ENCODE measurements at places on chromosomes 13 and 19.

DNA sequence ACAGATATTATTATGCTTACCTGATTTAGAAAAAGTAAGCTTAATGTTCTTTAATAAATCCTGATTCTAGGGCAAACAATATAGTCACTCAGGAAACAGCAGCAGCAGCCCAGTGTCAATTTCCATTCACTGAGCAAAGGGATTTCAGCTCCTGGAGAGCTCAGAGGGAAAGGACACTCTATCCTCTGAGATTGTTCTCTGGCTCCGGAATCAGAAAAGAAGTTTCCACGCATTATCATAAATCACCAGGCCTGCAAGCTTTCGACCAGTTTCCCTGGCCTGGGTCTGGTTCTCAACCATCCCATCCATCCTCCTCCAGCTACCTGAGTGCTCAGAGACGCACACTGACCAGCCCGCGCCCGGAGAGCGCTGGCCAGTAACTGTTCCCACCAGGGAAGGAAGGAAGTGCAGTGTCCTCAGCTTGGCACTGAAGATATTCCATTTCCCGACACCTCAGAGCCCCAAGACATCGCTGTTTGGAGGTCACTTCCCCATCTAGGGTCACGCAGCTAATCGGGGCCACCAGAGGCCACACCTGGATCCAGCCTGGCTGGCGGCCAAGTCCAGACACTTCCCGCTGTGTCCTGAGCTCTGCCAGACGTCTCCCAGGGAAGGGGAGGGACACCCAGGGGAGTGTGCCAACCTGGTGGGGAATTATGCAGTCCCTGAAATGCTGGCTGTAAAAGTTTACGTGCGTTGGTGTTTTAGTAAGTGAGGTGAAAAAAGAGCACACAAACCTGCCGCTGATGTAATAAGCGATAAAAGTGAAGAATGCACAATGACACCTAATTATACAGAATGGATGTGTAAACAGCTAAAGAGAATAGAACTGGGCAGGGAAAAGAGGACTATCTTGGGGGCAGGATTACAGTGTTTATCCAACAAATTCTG is 29.1 kb downstream of the EPS15L1 start:
- no peak for DNase-seq

- DNase-seq = no peak
Observed at GRCh38 chr19:55354698-55355212, at the start of gene COX6B2. Gene COX6B2, minus strand, starts transcription at chr19:55354719. Its CDS starts 198 bp downstream, at chr19:55354521.

DNA sequence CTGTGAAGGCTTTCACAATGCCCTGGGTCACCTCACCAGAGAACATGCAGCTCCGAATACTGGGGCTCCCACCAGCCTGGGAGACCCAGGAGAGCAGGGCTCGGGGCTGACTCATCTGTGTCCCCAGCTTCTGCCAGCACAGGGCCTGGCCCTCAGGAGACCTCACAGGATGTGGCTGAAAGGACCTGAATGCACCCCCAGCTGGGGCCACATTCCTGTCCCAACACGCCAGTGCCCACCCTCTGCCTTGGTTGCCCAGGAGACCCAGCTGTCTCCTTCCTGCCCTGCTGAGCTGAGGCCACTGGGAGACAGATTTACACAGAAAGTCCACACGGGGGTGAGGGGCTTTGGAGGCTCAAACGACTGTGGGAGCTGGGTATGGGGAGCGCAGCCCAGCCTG is 11.9 kb downstream of the BCAT2 start:
- no peak for DNase-seq

DNA sequence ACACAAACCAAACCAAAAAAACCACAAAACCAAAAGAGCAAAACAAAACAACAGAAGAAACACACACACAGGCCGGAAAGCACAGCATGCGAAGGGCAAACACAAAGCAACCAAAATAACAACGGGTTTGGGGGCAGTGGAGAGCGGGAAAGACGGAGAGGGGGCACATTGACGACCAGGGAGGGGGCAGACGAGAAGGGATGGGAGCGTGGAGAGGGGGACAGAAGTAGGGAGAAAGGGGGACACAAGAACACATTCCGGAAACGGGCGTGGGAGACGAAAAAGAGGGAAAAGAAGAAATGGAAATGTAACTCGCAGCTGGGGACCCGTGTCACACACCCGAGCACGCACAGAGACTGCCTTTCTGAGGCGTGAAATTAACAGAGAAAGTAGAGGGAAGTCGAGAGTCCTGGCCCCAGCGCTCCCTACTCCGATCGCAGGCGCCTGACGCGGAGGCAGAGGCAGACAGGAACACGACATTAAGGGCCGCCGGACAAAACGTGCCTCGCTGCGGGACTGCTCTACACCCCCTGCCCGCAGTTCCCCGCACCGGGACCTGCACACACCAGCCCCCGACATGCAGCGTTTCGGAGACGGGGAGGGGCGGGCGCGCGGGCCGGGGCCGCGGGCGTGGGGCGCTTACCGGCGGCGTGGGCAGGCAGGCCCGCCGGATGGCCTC is 652 bp downstream of the POU4F1 start:
- DNase-seq = no peak

GRCh38 chr19:40571005-40571318 is 5.7 kb upstream of the SHKBP1 start:
- no peak for DNase-seq

GRCh38 chr13:68616600-68617222 is 1386.6 kb upstream of the PCDH9 start:
- DNase-seq = no peak

DNA sequence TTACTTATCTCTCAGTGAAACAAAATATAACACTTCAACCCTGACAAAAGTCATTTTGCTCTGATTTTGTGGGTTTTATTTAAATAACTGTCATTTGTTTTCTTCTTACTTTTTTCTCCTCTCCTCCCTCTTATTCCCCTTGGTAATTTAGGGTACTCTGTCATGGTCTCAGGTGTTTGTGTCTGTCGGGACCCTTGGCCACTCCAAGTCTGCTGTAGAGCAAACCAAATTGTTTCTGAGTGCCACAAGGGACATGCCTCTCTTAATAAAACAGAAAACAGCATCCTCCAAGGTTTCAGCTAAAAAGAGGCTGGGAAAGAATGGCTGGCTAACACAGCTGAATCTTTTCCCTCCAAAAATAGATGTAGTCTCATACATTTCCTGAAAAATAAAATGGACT is 573.1 kb upstream of the KLF12 start:
- no peak for DNase-seq

- no peak for DNase-seq
Observed at GRCh38 chr13:77310579-77311279, 16.2 kb downstream of the MYCBP2 start.

DNA sequence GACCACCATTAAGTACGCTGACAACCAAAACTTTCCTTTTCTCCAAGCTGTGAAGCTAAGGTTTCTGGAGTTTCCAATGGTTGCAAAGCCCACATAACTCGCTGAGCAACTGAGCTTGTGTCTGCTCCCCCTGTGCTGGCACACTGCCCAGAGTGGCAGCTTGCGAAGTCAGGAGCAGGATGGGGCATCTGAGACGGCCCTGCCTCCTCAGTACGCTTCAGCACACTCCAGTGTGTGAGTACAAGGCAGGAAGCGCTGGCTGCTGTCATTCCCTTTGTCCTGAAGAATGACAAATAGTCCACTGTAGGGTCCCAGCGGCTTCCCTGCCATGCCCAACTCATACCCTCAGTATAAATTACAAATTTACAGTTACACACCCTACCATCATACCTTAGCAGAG is 51.5 kb downstream of the SKA3 start:
- DNase-seq = no peak

DNA sequence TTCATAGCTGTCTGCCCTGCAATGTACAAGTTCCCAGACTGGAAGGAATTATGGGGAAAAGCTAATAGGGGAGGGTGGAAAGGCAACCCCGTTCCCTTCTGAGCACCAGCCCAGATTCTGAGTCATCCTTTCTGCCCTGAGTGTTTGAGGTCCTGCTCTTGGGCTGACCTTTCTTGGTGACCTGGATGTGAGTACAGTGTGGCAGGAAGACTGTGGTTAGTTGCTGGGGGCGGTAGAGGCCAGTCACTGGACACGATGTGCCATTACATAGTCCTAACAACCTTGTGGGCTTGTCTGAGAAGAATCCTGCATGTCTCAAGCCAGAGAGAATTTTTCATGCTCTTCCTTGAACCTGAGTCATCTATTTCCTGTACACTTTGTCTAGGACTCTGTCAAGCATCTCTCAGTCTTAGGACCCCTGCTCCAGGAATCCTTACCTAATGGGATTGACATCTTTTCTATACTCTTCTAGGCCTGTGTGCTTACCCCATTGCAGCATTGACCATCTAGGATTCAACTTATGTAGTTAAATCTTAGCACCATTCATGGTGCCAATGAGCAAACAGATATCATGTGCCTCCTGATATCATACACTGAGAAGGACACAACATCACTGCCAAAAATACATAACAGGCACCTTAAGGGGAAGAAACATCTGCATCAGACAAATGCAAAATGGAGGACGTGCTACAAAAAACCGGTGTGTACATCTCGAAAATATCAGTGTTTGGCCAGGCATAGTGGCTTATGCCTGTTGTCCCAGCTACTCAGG is 8.1 kb upstream of the ANGPTL4 start:
- DNase-seq = no peak

- no peak for DNase-seq
Observed at GRCh38 chr13:49821216-49822009, 28.9 kb upstream of the KPNA3 start.

- no peak for DNase-seq
Observed at GRCh38 chr19:313169-313987, 22.2 kb upstream of the PLPP2 start.
